CD4-positive, alpha-beta T cell treated with Interleukin-21 for 1 hour (primary cell): ENCODE measurements at places on chromosomes 7 and 10.

DNA sequence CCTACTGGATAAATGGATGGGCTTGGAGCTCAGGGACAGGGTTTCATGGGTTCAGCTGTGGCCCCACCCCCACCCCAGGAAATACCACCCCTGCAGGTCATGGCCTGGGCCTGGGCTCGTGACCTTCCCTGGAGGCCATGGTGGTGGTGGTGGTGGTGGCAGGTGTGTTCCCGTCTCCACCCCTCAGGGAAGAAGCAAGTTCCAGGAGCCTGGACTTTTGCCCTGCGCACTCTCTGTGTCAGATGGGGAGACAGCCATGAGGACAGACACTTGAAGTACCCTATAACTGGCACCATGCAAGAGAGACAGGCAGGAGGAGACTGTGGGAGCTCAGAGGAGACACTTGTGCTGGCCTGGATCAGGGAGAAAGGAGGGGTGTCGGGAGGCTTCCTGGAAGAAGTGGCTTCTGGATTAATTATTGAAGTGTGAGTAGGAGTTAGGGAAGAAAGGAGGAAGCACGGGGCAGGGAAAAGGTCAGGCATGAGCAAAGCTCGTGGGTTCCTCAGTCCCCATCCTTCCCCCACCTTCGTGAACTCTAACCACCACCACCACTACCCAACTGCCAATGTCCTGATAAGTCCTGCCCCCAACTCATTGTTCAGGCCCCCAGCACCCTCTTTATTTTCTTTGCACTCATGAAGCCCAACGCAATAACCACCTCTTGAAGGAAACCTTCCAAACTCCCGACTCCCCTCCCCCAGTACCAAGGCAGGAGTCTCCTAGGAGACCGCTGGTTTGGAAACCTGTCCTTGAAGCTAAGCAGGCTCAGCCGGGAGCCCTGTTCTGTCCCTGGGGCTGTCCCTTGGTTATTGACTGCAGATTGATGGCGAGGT lies 8.9 kb downstream of the SH2B2 start:
- no peak for DNase-seq

GRCh38 chr10:29861811-29862505 lies 197.4 kb downstream of the JCAD start:
- DNase-seq: no peak

- no peak for DNase-seq
Observed at GRCh38 chr10:34650156-34650555, 164.9 kb downstream of the PARD3 start.

GRCh38 chr7:3412871-3413270 lies 111.8 kb downstream of the SDK1 start:
- no peak for DNase-seq

DNA sequence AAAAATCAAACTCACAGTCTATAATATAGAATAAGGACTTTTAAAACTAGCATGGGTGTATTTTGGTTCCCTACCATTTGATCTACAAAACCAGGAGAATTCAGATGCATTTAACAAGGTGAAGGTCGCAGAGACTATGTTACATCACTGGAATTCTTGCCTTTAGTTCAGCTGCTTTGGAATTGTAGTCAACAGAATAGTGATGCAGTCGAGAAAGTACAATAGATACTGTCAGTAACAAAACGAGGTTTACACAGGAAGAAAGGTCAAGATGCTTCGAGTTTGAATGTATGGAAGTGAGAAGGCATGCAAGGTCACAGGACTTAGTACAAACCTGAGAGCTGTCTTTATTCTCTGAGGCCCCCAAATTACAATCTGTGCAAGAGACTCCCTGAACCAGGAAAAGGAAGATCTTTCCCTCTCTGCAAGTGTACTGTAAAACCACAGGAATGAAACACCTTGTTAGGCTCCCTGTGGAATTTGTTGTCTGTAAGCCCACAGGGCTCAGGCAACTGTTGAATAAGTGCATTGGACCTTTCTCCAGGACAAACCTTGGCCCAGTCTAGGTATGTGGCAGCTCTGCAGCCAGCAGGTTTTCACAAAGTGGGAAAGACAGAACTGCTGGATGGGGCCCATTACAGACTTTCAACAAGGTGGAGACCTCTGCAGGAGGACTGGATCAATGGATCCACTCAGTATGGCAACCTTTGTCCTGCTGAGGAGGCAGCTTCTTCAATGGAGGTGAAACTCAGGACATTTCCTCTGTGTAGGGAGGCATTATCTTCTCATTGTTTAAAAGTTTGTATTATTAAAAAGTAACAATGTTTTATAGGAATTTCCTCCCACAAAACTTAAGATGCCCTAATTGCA lies 101.1 kb upstream of the GSDME start:
- DNase-seq: no peak

GRCh38 chr10:113569576-113569975 lies 16.7 kb downstream of the HABP2 start:
- no peak for DNase-seq
